ENCODE measurements at places on chromosomes 1 and 21.

DNA sequence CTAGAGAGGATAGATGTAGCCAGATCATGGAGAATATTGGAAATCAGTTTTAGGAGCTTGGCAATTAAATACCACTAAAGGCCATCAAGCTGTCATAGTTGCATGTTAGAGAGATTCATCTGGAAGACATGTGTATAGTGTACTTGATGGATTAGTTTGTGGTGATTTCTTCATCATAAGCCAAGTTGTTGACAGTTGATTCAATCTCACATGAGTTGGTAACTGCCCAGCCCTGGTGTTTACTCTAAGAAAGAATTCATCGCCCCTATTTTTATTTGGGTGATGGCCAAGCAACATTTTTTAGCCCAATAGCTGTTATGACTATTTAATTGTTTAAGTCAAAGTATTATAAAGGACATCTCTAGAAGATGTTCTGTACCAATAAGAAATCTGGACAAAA, 737.6 kb downstream of the PLA2G4A start:
- no peak for DNase-seq

GRCh38 chr1:208461680-208462079, 217.5 kb upstream of the PLXNA2 start:
- no peak for DNase-seq

DNA sequence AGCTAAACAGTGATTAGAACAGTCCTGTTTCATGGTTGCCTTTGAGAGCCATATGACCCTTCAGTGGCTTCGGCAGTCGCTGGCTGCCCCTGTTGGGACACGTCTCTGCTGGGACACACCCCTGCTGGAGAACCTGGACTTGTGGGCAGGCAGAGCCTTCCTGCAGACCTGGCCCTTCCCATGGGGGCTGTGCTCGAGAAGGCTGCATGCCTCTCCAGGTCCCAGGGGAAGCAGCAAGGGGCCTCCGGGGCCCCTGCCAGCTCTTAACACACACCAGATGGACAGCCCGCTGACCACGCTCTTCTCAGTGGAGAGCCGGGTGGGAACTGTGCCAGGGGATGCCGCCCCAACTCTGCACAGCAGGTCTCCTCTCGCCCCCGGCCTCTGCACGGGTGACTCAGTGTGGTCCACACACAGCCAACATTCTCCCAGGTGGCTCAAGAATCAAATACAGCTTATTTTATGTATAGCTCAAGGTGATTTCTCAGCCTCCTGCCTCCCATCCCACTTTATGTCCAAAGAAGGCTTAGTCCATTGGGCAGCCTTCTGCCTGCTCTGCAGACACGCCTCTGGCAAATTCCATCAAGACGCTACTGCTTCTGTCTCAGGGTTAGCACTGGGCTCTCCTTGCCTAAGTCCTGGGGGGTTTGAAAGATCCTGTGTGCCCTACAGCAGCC, 450.8 kb downstream of the KIF26B start:
- DNase-seq = no peak

DNA sequence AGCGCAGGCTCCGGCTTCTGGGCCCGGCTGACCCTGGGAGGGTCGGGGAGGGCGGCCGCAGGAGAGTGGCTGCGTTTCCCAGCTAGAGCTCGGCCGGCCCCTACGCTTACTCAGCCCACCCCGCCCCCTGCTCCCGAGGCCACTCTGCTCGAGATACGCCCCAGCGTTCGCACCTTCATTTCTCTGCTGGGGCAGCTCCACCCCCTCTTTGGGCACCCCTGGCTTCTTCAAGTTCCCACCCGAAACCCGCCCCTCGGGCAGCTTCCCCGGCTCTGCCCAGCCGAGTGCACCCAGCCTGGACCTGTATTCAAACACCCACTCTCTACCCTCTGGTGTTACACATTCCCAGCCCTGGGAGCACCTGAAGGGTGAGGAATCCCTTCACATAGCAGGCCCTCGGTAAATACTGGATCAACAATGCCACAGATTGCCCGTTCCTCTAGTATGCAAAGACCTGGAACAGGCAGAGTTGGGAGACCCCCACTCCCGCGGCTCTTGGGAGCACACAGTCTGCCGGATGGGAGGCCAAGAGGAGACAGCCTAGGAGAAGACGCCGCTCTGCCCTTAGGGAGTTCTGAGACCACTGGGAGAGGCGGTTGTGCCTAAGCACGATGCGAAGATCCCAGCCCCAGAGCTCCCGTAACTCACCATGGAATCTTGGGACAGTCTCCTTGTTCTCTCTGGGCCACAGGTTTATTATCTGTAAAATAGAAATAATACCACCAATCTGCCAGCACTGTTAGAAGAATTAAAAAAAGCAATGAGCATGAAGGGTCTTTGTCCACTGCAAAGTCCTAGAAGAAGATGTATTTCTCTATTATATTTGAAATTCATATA, 566 bp upstream of the PAQR7 start:
- peak; percentile 89 for DNase-seq

- no peak for DNase-seq
Observed at GRCh38 chr1:8376358-8376840, 58.5 kb downstream of the SLC45A1 start.

- no peak for DNase-seq
Observed at GRCh38 chr1:221182791-221183533, 303.7 kb downstream of the HLX start.

- DNase-seq = no peak
Observed at GRCh38 chr1:119040489-119040888, 52.3 kb upstream of the TBX15 start.

DNA sequence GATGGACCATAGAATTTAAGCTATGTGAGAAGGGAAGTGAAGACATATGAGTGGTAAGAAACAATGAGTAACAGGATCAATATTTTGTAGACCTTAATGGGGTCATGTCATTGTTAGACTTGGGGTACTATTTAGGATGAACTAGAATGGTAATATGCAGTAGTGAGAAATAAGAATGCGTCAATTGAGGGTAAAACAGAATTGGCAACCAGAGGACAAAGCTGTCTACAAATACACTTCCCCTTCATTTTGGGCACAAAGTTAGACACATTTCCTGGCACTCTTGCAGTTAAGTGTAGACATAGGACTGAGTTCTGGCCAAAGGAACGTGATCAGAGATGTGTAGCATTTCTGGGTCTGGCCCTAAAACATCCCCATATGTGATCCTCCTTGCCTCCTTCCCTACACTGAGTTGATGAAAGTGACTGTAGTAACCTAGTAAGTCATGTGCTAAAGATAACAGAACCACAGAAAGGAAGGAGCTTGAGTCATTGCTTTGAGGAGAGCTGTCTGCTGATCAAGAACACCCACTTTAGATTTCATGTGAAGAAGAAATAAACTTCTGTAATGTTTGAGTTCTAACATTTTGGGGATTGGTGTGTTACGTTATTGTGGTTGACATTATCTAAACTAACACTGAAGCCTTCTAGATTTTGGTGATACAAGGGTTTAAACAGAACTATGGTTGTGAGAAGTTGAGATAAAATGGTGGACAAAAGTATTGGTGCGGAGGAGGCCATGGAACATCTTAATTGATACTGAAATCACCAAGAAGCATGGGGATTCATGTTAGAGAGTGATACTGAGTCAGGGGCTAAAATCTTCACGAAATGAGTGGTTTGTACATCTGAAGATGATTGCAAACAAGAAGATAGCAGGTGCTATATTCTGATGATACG, 41.7 kb downstream of the CD55 start:
- no peak for DNase-seq

GRCh38 chr1:198876371-198876871, 237.6 kb downstream of the PTPRC start:
- no peak for DNase-seq

- DNase-seq = no peak
Observed at GRCh38 chr1:158821723-158822122, 9.4 kb upstream of the MNDA start.

GRCh38 chr1:101069158-101069557, 43.6 kb upstream of the DPH5 start:
- no peak for DNase-seq

- no peak for DNase-seq
Observed at GRCh38 chr1:234776876-234777855, 167.2 kb upstream of the IRF2BP2 start.

- peak; percentile 86 for DNase-seq
Observed at GRCh38 chr1:63774617-63775417, 1.0 kb downstream of the ROR1 start.
